ENCODE measurements at places on chromosomes 7 and 10.

DNA sequence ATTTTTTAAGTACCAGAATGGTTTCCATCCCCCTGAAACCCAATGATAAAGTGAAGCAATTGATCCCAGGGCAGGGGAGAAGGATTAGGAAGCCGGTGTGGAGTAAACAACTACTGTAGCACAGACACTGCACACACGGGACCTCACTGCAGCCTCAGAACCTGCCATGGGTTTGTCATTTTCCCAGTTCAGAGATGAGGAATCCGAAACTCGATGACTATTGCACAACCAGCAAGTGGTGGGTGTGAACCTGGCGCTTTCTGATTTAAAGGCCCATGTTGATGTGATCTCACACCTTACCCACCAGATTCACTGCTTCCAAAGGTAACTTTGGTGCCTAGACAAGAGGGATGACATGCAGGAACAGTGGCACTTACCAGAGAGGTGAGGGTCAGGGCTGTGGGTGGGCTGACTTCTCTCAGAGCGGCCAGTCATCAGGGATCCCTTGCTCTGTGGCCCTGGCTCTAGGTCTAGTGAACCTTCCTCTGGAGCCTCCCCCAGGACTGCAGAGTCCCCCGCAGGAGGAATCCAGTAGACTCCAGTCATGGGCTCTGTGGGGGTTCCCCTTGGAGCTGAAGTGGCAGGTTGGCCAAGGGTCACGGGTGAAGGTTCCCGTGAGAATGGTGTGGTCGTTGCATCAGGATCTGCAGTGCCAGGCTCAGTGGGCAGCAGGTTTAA lies 62.8 kb downstream of the PKD1L1 start:
- DNase-seq, result no peak
- peaks cover 8% of the 10 kb centered on the region for H3K4me1 ChIP-seq
- H3K4me3 ChIP-seq, result no peak overlapping the region
- H3K27me3 ChIP-seq, result peaks cover 9% of the 10 kb centered on the region
- no peak overlapping the region for H3K27ac ChIP-seq

GRCh38 chr7:137801491-137801890 lies 45.3 kb downstream of the DGKI start:
- H3K27me3 ChIP-seq, result no peaks in the 10 kb centered on the region
- H3K27ac ChIP-seq, result no peak overlapping the region
- no peak for DNase-seq
- H3K4me3 ChIP-seq, result no peak overlapping the region
- H3K36me3 ChIP-seq, result no peaks in the 10 kb centered on the region

- no peaks in the 10 kb centered on the region for H3K36me3 ChIP-seq
- peaks cover 57% of the 10 kb centered on the region for H3K27me3 ChIP-seq
- no peaks in the 10 kb centered on the region for H3K4me1 ChIP-seq
- no peak for DNase-seq
- no peak overlapping the region for H3K27ac ChIP-seq
These were observed 352.8 kb upstream of the PODXL start for GRCh38 chr7:131909151-131909768.

DNA sequence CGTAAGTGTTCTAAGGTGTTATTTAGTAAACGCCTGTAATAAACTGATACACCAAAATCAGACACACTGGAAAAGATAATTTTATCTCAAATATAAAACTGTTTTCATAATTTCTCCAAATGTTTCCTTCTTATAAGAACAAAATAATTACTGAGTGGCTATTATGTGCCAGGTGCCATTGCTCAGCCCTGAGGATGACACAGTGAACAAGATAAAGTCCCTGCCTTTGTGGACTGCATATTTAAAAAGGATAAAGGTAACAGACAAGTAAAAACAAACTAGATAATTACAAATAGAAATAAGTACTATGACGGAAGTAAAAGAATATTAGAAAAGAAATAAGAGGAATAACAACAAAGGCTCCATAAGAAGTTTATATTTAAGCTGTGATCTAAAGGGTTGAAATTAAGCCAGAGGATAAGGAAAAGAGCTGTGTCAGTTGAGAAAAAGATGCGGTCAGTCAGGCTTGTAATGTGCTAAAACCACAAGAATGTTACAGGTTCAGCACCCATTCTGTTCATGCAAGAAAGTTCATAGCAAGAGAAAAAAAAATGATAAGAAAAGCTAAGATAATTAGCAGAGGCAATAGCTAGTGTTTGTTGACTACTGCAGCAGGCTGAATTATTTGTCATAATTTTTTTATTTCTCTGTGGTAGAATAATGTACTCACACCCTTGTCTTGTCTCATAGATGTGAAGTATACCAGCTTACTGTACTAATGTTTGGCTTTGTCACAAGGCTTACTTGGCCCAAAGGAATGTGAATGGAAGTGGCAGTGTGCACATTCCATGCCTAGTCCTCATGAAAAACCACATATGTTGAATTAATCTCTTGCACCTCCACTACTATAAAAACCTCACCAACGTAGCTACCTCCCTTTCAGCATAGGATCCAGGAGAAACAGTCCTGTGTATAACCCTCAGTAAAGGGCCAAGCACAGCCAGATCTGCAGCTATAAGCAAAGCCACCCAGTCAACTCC lies 75.1 kb downstream of the CRPPA start:
- no peak for DNase-seq
- H3K4me3 ChIP-seq, result no peak overlapping the region
- H3K27ac ChIP-seq, result no peak overlapping the region
- H3K4me1 ChIP-seq, result peaks cover 17% of the 10 kb centered on the region

DNA sequence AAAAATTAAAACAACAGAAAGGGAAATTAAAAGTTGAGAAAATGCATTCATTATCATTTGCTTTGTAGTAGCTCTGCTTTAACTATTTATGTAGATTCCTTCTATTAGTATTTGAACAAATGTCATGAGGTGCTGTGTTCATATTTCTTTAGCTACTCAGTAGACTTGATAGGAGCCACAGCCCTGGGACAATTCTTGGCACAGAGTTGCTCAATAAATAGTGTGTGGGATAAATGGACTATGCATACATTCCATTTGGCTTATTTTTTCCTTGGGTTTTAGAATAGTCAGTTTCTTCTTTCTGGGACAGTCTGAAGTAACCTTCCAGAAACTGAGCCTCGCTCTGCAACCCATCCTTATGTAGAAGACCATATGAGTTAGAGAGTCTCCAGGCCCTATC lies 13.4 kb downstream of the RPP30 start:
- no peak overlapping the region for H3K27ac ChIP-seq
- H3K27me3 ChIP-seq, result no peaks in the 10 kb centered on the region
- H3K4me3 ChIP-seq, result no peak overlapping the region
- H3K4me1 ChIP-seq, result no peaks in the 10 kb centered on the region
- peaks cover 26% of the 10 kb centered on the region for H3K36me3 ChIP-seq
- DNase-seq, result no peak

DNA sequence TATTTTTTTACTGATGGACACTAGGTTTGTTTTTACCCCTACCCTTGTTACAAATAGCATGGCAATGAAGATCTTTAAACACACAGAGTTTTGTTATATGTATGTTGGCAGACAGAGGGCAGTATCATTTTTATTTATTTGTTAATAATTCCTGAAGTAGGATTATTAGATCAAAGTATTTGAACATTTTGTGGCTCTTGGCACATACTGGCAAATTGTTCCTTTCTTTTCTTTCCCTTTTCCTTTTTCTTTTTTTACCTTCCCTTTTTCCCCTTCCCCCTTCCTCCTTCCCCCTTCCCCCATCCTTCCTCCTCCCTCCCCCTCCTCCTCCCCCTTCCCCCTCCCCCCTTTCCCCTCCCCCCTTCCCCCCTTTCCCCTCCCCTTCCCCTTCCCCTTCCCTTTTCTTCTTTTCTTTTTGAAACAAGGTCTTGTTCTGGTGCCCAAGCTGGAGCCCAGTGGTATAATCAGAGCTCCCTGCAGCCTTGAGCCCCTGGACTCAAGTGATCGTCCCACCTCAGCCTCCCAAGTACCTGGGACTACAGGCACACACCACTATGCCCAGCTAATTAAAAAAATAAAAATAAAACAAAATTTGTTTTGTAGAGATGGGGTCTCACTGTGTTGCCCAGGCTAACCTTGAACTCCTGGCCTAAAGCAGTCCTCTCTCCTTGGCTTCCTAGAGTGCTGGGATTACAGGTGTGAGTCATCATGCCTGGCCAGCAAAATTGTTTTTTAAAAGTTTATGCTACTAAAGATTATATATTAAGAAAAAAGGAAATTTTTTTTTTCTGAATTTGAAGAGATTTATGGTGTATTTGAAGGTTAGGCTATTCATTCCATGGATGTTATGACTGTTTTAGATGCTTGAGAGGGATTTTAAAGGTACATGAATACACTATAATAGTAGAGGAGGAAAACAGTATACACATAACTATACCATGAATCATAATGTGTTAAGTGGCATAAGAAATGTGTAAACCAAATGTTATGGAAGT lies 39.3 kb downstream of the SEPTIN7 start:
- no peaks in the 10 kb centered on the region for H3K4me1 ChIP-seq
- no peak overlapping the region for H3K4me3 ChIP-seq
- H3K27ac ChIP-seq, result peak overlapping the region; percentile 29
- DNase-seq, result no peak

- DNase-seq, result no peak
- H3K4me1 ChIP-seq, result no peaks in the 10 kb centered on the region
- peak overlapping the region; percentile 42 for H3K27ac ChIP-seq
- H3K4me3 ChIP-seq, result no peak overlapping the region
- no peaks in the 10 kb centered on the region for H3K36me3 ChIP-seq
These were observed 679.2 kb downstream of the SDK1 start for GRCh38 chr7:3980300-3980643.

DNA sequence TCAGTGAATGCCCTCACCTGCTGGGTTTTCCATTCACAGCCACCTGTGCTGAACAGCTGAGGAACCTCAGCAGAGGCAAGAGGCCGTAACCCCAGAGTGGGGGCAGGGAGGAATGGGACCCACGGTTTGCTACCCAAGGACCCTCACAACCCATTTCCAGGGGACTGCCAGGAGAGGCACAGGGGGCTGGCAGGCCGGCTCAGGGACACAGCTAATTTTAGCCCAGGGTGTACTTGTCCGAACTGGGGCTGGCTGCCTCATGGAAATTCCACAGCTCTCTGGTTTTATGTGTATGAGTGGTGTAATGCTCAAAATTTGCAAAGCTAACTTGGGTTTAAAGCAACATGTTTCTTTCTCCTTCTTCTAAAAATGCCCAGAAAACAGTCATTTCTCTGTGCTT lies 42.2 kb downstream of the MINDY4 start:
- peaks cover 5% of the 10 kb centered on the region for H3K36me3 ChIP-seq
- no peaks in the 10 kb centered on the region for H3K4me1 ChIP-seq
- H3K4me3 ChIP-seq, result no peak overlapping the region
- H3K27me3 ChIP-seq, result no peaks in the 10 kb centered on the region
- DNase-seq, result no peak
- no peak overlapping the region for H3K27ac ChIP-seq

GRCh38 chr7:66964411-66964810 lies 31.0 kb downstream of the SBDS start:
- peaks cover 6% of the 10 kb centered on the region for H3K4me1 ChIP-seq
- no peaks in the 10 kb centered on the region for H3K27me3 ChIP-seq
- peak overlapping the region; percentile 23 for H3K4me3 ChIP-seq
- H3K27ac ChIP-seq, result no peak overlapping the region
- DNase-seq, result no peak

- H3K4me1 ChIP-seq, result peaks cover 1% of the 10 kb centered on the region
These were observed 453.1 kb downstream of the SORCS1 start for GRCh38 chr10:106711313-106711906.

DNA sequence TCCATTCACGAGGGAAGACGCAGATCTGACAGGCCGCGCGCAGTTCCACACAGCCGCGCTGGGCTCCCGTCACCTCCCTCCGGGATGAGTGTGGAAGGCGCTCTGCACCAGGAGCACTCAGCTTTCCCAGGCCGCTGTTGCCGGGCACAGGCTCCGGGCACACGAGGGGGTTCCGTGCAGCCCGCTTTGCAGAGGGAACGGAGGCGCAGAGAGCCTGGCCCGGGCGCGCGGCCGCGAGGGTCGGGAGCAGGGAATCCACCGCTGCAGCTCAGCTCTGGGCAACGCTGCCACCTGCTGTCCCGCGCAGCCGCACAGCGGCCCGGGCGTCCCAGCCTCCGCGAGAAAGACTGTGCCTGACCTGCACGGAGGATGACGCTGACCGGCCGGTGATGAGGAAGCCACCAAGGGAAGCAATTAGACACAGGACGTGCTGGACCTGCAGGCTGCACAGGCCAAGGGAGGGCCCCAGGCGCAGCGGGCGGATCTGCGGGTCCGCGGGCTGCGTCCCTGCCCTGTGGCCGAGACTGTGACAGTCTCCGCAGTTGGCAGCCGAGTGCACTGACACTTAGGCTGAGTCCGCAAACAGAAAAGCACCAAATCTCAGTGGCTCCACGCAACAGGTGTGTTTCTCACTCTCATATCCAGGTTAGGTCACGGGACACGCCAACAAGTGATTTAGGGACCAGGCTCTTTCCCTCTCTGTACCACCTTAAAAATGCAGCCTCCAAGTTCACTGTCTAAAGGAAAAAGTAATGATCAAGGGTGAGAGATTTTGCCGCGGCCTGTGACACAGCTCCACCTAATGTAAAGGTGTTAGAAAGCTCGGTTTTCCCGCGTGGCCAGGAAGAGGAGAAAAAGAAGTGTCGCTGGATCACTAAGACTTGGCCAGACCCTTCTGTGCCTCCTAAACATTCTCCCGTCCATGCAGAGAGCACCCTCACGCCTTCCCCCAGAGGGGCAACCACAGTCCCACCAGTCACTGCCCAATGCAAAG lies 94.5 kb downstream of the SEC61G start:
- peaks cover 16% of the 10 kb centered on the region for H3K4me1 ChIP-seq
- H3K4me3 ChIP-seq, result peak overlapping the region; percentile 92
- H3K27me3 ChIP-seq, result peaks cover 69% of the 10 kb centered on the region

GRCh38 chr7:31044529-31044928 lies 7.6 kb upstream of the ADCYAP1R1 start:
- no peaks in the 10 kb centered on the region for H3K36me3 ChIP-seq
- H3K27me3 ChIP-seq, result peaks cover 61% of the 10 kb centered on the region
- peaks cover 13% of the 10 kb centered on the region for H3K4me1 ChIP-seq
- no peak overlapping the region for H3K4me3 ChIP-seq

- no peaks in the 10 kb centered on the region for H3K27me3 ChIP-seq
- H3K4me1 ChIP-seq, result peaks cover 29% of the 10 kb centered on the region
- peak overlapping the region; percentile 92 for H3K27ac ChIP-seq
- H3K4me3 ChIP-seq, result peak overlapping the region; percentile 98
These were observed 2.0 kb downstream of the BAZ1B start for GRCh38 chr7:73519867-73520672.

GRCh38 chr7:110650328-110650727 lies 440.6 kb upstream of the LRRN3 start:
- no peaks in the 10 kb centered on the region for H3K4me1 ChIP-seq
- H3K27me3 ChIP-seq, result no peaks in the 10 kb centered on the region
- no peak overlapping the region for H3K4me3 ChIP-seq
- DNase-seq, result no peak

- no peak for DNase-seq
- H3K4me3 ChIP-seq, result no peak overlapping the region
- peaks cover 13% of the 10 kb centered on the region for H3K27me3 ChIP-seq
- no peaks in the 10 kb centered on the region for H3K36me3 ChIP-seq
These were observed 42.5 kb upstream of the LCOR start for GRCh38 chr10:96789571-96790108.

DNA sequence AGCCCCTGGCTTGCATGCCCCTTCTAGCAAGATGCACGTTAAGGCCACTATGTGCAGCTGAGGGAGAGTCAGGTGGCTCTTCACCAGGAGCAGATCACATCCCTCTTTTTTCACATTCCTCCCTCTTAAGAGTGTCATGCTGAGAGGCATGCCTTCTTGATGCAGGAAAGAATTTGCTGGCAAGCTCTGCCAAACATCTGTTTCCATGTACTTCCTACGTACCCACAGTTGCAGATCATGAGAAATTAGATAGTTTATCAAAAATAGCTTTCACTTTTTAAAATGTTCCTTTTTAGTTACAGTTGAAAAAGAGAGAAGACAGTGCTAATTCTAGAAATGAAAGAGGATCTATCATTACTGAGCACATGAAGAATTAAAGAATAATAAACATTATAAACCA lies 79.7 kb upstream of the ZNF722 start:
- no peaks in the 10 kb centered on the region for H3K4me1 ChIP-seq
- H3K27me3 ChIP-seq, result no peaks in the 10 kb centered on the region
- no peak overlapping the region for H3K27ac ChIP-seq
- no peak overlapping the region for H3K4me3 ChIP-seq
- no peaks in the 10 kb centered on the region for H3K36me3 ChIP-seq

All from type B pancreatic cell (in vitro differentiated cells).